ENCODE measurements at places on chromosomes 4 and X.

DNA sequence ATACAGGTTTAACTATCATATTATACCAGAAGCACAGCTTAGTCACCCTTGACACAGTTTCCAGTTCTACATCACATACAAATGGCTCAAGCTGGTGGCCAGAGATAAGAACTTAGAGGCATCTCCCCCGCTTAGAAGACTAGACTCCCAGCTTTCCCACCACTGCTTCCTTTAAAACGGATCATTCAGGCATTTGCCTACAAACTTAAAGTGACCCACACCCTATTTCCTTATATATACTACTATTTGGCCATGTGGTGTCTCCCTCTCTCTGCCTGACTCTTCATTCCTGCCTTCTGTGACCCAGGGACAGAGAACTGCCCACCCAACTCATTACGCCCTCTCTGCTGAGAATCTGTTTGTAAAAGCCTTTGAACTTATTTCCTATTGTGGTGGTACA lies 781.2 kb upstream of the DIAPH2 start:
- peak; percentile 6 for DNase-seq

GRCh38 chr4:145773581-145774234 lies 93.8 kb downstream of the C4orf51 start:
- DNase-seq: no peak

DNA sequence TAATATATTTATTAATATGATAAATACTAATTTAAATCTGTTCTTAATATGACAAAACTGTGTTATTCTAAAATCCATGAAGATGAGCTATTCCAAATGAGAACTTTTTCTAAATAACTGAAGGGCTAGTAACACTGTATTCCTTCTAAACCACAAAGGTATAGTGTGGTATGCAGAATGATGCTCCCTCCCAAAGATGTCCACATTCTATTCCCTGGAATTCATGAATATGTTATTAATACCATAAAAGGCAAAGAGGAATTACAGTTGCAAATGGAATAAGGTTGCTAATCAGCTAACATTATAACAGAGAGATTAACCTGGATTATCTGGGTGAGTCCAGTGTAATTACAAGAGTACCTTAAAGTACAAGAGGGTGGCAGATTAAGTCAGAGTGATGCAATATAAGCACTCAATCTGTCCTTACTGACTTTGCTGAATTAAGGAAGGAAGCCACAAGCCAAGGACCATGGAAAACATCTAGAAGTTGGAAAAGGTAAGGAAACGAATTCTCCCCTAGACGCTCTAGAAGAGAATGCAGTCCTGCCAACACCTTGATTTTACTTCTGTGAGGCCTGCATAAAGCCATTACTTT lies 20.7 kb upstream of the MAB21L2 start:
- DNase-seq: no peak

DNA sequence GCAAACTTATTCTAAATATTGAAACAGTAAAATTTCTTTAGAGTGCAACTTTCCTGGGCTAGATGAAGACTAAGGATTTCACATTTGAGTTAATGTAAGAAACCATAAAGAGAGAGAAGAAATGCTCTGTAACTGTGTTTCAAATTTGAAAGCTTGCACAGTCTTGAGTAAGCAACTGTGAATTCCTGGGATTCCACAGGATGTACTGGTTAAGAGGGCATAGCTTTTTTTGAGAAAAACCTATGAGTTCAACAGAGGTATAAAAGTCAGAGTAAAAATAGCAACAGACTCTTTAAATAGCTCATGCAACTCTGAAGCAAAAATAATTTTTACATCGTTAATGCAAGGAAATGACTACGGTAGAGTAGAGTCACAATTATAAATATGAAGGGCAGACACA lies 25.5 kb downstream of the ZNF330 start:
- no peak for DNase-seq

DNA sequence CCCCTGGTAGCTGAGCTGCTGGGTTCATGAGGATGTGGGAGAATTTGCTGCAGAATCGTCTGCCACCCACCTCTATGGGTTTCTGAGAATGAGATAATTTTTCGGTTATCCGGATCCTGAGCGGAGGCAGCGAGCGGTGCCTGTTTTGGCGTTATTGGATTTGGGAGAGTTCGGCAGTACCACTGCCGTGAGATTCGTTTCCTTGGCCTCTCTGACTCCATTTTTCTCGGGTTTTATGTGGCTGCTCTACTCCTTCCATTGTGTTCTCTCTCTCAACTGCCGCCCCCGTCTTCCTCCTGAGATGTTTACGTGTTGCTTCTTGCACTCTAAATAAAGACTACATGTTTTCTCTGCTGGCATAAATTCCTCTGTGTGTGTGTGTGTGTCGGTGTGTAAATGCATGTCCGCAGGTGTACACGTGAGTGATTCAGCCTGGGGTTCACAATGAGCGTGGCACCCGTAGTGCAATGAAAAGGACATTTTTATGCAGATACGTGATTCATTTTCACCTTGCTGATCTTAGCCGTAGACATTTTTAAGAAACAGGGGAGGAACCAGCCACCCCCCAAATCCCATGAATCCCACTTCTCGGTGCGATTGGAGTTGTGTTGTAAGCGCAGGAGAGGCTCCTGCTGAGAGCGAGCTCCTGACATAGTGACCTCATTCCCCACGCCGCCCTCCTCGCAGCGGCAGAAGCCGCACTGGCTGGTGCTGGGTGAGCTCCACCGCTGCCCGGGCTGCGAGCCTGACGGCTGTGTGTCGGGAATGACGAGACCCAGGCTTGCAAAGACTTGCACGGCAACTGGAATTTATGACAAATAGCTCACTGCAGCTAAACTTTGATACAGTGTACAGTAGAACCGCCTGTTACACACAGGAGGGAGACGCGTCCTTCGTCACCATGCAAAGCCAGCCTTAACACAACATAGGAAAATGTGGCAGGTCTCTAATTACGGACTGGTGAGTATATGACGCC lies 82.2 kb downstream of the STOX2 start:
- no peak for DNase-seq

- DNase-seq: peak; percentile 19
Observed at GRCh38 chrX:13376857-13377549, 57.1 kb upstream of the ATXN3L start.

- no peak for DNase-seq
Observed at GRCh38 chrX:155682834-155683233, 70.1 kb upstream of the TMLHE start.

DNA sequence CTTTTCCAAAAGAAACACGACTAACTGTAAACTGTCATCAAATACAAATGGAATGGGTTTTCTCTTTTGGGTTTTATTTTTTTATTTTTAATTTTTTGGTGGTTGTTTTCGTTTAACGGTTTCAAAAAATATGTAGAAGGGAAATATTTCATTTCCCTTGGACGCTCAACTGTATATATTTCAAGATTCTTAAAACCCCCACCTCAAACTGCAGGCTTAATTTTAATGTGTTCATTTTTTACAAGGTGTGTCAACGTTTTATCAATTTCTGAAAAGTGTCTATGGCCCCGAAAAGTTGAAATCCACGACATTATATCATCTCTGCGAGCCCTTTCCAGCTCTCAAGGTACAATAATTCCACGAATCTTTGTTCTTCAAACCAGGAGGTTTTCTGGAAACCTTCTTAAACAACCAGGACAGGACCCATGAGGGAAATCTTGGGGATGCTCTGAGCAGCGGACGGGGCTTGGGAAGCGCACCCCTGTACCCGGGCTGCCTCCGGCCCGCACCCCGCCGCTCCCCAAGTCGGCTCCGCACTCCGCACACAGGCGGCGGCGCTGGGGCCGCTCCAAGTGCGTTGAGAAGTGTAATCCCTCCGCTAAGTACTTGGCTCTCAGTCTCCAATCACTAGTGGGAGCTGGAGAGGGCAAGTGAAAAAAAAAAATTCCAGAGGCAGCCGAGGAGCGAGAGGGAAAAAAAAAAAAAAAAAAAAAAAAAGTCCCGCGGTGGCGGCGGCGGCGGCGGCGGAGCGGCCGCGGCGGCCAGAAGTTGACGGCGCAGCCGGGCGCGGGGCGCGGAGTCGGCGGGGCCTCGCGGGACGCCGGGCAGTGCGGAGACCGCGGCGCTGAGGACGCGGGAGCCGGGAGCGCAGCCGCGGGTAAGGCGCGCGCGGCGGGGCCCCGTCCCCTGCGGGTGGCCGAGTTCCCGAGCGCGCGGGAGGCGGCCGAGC lies at the start of gene BMPR1B:
Gene BMPR1B (plus strand): TSS at position 764 of the 949 bp plus-strand sequence. CDS start 346,470 bp downstream, outside the sequence.
- DNase-seq: no peak

DNA sequence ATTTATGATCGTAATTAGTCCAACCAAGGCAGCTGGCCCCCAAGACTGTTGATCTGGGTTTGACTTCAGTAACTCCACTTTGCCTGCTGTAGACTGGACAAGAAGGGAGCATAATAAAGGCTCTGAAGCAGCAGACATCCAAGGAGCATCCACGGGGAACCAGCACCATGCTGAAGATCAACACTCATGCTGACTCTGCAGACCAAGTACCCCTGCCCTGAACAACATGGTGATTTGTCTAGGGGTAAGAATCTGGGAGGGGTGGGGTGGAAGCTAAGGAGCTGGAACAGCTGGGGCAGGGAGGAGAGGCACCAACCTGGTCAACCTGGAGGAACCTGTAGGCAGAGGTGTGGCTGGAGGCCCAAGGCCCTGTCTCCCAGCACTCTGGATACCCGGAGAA lies 2.1 kb downstream of the TEC start:
- DNase-seq: no peak

DNA sequence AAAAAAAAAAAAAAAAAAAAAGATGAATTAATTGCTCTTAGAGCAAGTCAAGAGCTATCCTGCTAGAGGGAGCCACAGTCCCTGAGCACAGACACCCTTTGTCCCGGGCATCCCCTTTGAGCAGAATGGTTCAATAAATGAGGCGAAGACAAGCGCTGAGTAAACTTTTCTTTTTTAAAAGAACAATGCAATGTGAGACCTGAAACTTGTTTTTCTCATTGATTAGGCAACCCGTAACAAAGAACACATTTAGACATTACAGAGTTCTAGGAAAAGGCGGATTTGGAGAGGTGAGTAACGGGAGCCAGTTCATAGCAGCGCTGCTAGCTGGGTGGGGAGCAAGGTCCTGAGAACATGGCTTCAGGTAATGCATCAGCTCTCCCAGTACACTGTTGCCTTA lies 46.1 kb downstream of the GRK4 start:
- DNase-seq: no peak

GRCh38 chr4:78337244-78338020 lies 214.1 kb upstream of the ANXA3 start:
- DNase-seq: no peak

DNA sequence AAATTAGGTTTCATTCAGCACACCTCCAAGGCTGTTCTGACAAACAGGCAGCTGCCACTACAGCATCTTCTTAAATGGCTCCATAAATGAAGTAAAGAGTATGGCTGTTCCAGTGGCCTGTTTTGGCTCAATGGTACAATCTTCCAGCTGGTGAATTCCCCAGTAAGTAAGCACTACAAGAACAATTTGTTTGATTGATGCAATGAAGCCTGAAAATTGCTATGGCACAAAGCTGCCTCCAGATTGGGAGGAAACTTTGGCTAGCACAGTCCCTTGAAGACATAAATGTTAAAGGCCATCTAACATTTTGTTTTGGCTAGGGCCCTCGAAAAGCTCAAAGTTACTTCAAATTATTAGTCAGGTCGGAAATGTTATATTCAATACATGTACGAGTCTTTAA lies 47.5 kb downstream of the FGF13 start:
- DNase-seq: no peak
